ENCODE measurements at places on chromosomes 2 and 18.
A peak's percentile ranks its signal among the peaks of the same experiment; 100 is the strongest.

DNA sequence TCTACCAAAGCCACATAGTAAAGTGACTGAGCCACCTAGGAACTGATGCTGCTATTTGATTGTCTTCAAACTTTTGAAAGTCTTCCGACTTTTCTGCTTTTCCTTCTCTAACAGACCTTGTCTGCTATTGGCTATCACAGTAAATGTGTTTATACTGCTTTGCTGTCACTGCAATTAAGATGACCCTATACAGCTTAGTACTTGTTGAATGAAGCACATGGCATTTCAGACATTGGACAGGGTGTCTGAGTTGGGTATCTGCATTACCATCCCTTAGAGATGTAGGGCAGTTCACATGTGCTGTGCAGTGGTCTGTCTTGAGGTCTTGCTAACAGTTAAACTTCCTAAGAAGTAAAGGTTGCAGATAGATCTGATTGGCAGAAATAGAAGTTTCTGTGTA is 3.6 kb downstream of the WDR43 start:
- no peak for DNase-seq

DNA sequence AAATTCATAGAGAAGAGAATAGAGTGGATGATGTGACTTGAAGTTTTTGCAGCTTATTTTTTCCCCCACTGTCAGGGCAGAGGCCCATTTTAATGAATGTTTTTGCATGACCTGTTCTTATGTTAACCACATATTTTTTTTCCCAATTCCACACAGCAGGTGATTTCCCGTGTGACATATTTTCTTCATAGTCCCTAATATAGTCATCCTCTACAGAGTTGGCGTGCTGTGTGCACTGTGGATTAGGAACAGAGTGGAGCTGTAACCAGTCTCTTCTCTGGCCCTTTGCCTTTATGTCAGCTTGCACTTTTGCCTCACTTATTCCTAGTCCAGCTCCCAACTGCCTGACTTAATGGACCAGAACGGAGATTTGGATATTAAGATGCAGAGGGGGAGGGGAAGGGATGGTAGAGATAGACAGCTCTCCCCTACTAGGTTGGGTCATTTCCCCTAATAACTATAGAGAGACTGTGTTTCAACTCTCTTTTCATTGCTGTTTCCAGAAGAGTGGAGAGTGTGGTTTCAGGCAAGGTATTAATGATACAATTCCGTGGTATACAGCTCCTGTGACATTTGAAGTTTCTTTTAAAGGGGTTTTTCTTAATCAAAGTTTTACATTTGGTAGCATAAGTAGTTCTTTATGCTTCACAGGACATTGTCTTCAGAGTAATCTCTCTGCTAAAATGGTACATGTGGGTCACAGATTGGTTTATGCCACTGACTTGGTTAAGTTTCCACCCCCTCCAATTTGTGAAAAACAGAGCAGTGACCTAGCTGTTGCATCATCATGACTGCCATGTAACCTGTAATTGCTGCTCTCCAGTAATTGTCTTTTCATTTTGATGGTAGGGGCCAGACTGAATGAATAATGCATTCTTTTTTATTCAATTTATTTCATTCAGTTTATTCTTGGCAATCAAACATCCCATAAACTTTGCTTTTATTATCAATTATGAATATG is 161.3 kb downstream of the HAUS1 start:
- DNase-seq: no peak

DNA sequence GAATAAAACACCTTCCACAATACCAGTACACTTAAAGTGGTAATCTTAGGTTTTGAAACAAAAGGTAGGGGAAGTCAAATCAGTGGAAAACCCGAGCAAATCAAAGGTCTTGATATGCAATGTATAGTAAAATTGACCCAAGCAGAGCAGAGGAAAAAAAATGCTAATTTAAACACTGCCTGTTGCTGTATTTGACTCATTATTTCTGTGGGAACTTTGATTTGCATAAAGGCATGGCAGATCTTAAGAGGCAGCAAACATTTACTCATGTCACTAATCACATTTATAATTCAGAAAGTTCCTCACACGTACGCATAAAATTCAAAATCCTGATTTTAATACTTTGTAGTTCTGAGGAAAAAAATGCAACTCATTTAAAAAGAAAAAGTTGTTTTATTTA is 64.4 kb downstream of the IKZF2 start:
- no peak for DNase-seq

GRCh38 chr2:140627136-140627535 is 1503.7 kb downstream of the LRP1B start:
- no peak for DNase-seq

GRCh38 chr2:629961-630360 is 47.2 kb downstream of the TMEM18 start:
- DNase-seq: no peak

DNA sequence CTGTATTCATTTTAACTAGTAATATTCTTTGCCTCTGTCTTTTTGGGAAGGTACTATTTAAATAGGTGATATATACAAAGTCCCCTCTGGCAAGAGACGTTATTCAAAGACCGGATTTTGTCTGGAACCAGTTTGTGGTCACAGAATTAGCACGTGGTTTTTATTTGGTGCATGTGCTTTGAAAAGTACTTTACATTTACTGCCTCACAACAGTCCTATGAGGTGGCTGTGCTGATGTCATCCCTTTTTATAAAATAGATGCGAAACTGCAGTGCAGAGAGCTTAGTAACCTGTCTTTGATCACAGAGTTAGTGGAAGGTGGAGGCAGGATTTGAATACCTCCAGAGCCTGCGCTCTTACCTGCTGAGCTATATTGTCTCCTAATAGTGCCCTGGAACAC is 4.0 kb downstream of the LPIN1 start:
- DNase-seq: no peak

DNA sequence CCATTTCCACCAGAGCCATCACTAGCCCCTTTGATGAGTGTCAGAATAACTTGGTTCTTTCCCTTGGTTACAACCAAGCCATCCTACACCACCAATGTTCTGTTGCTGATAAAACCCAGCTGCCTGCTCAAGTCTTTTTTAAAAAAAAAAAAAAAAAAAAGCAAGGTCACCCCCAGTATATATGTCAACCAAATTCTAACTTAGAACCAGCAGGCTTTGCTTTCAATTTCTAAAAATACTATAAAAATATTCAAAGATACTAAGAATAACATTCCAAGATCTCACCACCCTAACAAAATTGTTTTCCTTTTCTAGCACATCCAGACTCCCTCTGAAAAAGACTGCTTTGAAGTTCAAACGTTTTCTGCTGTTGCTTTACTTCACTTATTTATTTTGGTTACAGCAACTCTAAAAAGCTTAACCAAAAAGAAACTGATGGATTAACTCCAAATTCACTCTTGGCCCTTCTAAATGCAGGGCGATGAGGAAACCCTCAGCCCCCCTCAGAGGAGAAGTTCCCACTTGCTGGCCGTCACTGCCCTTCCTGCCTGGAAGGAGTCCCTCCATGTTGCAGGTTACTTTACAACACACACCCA is 10.9 kb downstream of the UXS1 start:
- no peak for DNase-seq

DNA sequence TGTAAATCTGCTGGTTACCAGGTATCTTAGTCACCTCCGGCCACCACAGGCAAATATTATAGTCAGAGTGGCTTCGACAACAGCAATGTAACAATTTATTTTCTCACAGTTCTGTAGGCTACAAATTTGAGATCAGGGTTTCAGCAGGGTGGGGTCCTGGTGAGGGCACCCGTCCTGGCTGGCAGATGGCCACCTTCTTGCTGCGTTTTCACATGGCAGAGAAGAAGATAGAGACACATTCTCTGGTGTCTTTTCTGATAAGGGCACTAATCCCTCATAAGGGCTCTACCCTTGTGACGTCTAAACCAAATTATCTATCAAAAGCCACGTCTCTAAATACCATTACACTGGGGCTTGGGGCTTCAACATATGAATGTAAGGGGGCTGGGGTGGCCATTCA is 843.2 kb upstream of the FANCL start:
- no peak for DNase-seq

GRCh38 chr2:201579536-201579935 is 63.8 kb downstream of the TMEM237 start:
- DNase-seq: no peak

DNA sequence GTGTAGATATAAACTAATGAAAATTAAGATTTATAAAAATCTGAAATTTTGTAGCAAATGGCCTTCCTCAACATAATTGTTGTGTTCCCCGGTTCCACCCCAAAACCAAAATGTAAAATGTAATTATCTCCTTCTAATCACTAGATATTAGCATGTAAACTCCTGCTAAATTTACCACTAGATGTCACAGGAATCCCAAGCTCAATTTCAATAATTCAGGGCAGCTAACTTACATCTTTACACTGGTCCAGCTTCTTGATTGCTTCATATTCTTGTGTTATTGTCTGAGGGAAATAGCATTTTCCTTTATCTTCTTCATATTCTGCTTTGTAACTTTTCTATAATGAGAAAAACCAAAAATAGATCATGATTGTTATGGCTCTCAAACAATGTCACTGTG is 42.6 kb downstream of the NEB start:
- no peak for DNase-seq

- no peak for DNase-seq
These were observed 55.7 kb downstream of the ZC3H8 start for GRCh38 chr2:112199188-112199587.

- no peak for DNase-seq
These were observed 112.3 kb downstream of the BCL2 start for GRCh38 chr18:63207143-63207790.

- no peak for DNase-seq
These were observed 136.7 kb upstream of the CXCR4 start for GRCh38 chr2:136254681-136255080.

DNA sequence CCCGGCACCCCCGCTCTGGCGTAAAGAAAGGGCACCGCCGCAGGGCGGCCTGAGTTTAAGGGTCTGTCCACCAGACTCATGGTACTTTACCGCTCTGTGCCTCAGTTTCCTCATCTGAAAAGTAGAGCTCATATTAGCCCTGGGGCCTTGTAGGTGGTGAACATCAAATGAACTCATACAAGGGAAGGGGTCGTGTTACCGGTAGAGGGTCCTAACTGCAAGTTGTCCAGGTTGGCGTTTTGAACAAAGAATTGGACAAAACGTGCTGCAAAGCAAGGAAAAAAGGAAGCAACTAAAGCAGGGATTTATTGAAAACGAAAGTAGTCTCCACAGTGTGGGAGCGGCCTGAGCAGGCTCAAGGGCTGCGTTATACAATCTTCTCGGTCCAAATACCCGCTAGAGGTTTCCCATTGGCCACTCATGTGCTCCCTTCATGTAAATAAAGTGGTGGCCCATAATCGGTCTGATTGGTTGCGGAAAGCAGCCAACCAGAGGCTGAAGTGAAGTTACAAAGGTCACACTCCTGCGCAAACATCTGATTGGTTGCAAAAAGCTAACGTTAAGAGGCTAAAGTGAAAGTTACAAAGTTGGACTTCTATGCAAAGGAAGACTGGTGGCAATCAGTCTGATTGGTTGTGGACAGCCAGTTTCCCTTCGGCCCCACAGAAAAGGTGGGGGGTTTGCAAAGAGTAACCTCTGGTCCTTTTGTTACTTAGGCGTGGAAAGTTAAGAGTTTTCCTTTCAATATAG is 80.7 kb upstream of the LDLRAD4 start:
- DNase-seq: peak; percentile 36

- no peak for DNase-seq
These were observed 272.5 kb downstream of the DSEL start for GRCh38 chr18:67243799-67244587.

DNA sequence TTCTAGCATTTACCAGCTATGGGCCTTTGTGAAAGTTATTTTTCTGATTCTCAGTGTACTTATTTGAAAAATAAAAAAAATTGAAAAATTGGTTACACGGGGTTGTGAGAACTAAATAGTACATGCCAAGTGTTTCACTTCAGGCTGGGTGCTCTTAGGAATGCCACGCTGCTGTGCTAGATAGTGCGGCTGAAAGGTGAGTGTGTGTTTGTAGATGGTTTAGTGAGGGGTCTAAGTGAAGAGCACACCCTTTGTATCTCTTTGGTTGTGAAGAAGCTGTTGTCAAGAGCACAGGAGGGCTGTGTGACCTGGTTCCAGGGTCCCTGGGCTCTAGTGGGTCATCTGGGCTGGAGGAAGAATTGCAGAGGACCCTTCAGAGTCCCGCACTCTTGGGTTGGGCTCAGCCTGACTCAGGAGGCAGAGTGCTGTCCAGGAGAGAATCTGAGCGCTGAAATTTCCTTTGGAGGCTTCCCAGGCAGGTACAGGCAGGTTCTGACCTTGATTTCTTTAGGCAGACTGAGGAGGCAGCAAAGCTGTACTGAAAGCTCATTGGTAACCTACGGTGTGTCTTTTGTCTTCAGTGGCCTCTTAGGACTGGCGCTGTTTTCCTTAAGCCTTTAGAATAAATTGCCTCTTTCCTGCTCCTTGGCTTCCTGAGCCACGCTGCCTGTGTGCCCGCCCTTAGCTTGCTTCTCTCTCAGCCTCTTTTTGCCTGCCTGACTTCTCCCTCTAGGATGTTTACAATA is 44.4 kb downstream of the MAP4K4 start:
- DNase-seq: no peak

GRCh38 chr2:169928463-169928864 is 101.2 kb downstream of the UBR3 start:
- DNase-seq: no peak

DNA sequence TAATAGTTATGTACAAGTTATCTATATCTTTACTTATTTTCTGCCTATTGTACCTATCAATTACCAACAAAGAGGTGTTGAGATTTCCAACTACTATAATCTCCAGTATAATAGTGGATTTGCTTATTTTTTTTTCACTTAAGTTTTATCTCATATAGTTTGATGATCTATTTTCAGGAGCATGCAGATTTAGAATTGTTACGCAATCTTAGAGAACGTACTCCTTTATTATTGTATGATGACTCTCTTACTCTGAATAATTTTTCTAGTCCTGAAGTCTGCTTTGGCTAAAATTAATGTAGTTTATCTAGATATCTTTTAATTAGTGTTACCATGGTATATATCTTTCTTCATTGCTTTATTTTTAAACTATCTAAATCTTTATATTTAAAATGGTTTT is 205.2 kb downstream of the SCG2 start:
- no peak for DNase-seq

DNA sequence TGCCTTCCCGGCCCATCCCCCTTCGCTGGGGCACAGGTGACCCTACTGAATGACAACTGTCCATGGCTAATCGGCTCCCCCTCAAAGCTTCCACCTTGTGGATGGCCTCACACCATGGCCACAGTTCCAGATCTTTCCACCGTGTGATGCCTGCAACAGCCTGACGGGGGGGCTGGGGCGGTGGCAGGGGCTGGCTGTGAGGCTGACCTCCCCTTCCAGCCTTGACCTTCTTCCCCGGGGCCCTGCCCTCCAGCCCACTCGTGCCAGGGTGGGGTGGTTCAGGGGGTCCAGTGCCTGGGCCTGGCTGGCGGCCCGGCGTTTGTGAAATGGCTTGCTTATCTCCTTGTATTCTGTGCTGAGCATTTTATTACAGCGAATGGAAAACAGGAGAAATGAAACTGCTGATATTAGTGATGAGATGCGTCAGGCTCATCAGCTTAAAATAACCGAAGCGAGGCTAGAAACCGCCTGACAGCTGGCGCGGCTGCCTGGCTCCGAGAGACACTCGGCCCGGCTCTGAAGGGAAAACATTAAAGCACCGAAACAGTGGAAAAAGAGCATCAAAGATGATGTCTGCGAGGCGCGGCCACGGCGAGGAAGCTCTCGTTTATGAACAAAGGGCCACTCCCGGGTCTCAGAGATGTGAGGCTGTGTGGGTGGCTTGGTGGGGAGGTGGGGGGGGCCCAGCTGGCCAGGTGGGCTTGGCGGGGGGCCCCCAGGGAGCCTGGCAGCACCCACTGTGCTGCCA is 916 bp upstream of the PDCD1 start:
- DNase-seq: peak; percentile 32

Measured in activated CD4-positive, CD25-positive, alpha-beta regulatory T cell (primary cell).